ENCODE measurements at places on chromosomes 7 and 10.

DNA sequence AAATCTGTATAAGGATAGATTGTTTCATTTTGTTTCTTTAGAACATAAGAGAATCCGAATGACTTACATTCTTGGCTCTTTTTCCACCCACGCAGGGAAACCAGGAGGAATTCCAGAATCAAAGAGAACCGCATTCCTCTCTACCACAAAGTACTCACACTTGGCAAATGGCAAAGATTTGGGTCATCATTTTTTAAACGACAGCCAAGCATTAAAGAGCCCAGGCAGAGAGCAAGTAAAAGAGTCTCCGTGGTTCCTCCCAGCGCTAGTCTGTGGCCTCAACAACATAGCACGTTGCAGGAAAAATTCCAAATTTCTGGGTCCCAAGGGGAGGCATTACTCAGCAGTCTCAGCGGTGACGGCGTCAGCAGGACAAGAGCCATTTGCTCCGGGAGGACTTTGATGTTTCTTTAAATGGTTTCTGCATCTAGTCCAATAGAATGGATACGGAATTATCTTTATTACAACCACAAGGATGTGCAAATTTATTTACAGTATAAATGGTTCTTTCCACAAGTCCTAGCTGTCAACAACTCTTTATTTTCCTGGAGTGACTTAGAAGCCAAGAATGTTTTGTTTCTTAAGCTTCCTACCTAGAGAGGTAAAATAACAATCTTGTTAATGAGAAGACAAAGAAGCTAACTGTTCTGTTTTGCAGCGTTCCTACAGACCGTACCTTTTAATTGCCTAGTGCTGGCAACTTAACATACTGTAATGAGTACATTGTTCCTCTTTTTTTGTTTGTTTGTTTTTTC lies 232.5 kb downstream of the SKIDA1 start:
- peak; percentile 98 for DNase-seq

DNA sequence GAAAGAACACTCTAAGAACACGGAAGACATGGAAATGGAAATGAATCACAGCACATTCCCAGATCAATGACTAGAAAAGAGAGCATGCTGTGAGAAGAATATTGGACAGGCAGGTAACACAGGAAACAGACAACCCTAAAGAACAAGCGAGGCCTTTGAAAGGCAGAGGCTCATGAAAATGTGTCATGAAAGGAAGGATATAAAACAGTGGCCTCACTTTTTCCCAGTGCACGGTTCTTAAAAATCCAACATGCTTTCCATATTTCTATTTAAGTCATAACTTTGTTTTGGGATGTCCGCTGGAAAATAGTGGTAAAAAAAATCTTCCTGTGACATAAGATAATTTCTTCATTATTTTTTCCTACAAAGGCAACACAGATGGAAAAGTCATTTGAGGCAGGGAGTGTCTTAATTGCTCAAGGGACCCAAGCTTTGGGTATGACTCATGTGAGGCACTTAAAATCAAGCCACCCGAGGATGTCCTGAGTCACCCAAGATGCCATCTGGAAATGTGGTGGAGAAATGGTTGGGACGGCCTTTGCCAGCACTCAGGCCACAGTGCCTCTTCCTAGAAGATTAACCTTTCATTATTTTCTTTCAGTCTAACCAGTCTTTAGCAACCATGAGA lies 17.0 kb downstream of the ITIH5 start:
- DNase-seq, result no peak

- DNase-seq, result no peak
Observed at GRCh38 chr7:80896906-80897598, 21.8 kb downstream of the SEMA3C start.

- DNase-seq, result peak; percentile 68
Observed at GRCh38 chr7:74202841-74203556, 6.8 kb upstream of the LAT2 start.

DNA sequence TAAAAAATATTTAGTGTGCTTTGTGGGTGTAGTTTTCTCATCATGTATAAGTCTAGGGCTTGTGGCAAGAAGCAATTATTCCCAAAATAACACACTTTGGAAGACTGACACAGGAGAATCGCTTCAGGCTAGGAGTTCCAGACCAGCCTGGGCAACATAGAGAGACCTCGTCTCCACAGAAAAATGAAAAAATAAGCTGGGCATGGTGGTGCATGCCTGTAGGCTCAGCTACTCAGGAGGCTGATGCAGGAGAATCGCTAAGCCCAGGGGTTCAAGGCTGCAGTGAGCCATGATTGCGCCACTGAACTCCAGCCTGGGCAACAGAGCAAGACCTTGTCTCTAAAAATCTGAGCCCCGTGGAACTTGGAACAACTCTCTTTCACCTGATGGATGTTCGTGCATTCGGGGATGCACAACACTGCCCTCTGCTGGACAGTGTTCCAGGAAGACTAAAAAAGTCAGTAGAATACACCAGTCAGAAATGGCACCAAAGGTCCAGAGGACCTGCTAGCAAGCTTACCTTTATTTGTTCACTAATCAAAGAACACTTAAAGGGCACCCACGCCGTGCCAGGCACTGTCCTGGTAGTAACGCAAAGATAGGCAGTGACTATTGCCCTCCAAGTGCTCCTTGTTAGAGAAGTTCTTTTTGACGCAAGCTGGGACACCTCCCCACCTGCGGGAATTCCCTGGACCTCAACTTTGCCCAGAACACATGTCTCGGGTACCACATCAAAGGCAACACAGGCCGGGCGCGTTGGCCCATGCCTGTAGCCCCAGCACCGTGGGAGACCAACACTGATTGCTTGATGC lies 81.9 kb upstream of the CALN1 start:
- peak; percentile 71 for DNase-seq

- DNase-seq, result peak; percentile 40
Observed at GRCh38 chr7:3861941-3862340, 560.9 kb downstream of the SDK1 start.

- DNase-seq, result no peak
Observed at GRCh38 chr10:77699080-77699645, 61.6 kb upstream of the KCNMA1 start.

DNA sequence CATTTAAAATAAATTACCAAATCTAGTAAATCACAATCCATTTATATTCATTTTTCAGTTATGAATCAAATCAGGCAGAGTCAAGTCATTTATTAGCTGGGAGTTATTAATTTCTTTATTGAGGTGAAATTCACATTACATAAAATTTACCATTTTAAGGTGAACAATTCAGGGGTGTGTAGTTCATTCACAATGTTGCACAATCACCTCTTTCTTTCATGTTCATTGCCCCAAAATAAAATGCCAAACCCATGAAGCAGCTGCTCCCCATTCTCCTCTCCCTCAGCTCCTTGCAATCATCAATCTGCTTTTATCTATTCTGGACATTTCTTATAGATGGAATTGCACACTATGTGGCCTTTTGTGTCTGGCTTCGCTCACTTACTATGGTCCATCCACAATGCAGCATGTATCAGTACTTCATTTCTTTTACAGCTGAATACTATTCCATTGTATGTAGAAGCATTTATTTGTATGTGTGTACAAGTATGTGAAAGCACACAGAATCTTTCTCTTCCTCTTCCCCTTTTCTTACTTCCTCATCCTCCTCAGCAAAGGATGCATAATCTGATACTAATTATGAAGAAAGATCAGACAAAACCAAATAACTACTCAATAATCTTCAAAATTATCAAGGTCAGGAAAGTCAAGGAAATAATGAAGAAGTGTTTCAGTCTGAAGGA lies 60.6 kb downstream of the LMBR1 start:
- no peak for DNase-seq

- no peak for DNase-seq
Observed at GRCh38 chr10:12042409-12042796, 206 bp downstream of the UPF2 start.

- DNase-seq, result no peak
Observed at GRCh38 chr10:29529146-29529545, 105.6 kb downstream of the SVIL start.

DNA sequence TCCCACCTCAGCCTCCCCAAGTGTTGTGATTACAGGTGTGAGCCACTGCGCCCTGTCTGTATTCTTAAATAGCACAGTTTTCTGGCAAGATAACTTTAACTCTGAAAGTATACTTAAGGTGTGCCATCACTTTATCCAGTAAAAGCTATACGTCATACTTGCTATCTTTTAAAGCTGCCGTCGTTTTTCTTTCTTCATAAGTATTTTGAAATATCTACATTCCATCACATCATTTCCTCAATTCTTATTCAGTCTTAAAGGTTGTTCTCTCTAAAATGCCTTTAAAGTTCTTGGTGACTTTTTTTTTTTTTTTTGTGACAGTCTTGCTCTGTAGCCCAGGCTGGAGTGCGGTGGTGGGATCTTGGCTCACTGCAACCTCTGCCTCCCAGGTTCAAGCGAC lies 34.7 kb downstream of the PTPN12 start:
- DNase-seq, result no peak

GRCh38 chr7:111530356-111530668 lies 32.0 kb downstream of the IMMP2L start:
- no peak for DNase-seq

DNA sequence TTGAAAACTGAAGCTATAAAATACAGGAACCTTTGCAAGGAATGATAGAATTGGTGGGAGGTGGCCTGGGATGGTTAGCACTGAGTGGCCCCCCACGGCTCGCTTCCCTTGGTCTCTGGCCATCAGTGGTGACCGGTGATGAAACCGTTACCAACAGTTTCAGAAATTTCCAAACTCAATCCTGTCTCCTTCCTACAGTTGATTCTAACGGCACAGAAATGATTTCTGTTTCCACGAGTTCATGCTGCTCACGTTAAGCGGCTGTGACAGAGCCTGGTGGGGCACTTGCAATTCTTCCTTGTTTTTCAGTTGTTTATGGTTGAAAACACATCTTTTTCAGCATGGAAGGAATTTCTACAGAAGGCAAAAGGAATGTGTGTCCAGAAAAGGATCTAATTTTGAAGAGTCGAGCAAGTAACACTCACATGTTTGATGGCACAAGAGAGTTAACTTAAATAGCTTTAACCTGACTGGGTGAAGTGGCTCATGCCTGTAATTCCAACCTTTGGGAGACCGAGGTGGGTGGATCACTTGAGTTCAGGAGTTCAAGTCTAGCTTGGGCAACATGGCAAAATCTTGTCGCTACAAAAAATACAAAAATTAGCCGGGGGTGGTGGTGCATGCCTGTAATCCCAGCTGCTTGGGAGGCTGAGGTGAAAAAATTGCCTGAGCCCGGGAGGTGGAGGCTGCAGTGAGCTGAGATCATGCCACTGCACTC lies 100.1 kb downstream of the DNAJB6 start:
- no peak for DNase-seq

DNA sequence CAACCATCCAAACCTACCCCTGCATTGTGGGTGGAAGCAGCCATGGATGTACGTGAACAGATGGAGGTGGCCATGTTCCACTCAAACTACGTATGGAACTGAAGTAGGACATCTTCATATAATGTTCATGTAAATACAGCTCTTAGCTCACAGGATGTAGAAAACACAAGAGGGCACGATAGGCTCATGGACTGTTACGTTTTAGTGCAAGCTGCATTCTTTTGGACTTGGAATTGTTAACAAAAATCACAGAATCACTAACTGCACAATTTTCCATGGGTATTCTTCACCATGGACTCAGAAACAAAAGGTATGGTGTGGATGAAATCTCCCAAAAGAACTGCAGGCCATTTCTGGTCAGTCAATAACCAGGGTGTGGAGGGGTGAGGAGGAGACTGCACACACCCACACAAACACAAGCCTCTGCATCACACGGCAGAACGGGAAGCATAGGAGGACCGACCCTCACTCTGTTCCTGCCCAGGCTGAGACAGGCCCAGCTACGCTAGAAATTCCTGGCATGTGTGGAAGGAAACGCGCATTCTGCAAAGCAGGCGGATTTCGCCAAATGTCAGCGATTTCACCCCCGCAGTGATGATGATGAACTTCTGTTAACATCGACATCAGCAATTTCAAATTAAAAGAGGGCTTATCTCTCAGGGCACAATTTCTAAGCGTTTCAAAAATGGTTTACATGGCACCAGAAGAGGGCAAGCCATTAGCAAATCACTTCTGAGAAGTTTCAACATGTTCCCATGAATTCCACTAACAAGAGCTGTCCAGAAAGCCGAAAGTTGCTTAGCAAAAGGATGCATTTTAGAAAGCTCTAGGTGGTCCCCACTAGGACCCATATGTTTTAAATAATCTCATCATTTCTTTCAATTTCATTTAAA lies 149.0 kb downstream of the TNS3 start:
- no peak for DNase-seq

DNA sequence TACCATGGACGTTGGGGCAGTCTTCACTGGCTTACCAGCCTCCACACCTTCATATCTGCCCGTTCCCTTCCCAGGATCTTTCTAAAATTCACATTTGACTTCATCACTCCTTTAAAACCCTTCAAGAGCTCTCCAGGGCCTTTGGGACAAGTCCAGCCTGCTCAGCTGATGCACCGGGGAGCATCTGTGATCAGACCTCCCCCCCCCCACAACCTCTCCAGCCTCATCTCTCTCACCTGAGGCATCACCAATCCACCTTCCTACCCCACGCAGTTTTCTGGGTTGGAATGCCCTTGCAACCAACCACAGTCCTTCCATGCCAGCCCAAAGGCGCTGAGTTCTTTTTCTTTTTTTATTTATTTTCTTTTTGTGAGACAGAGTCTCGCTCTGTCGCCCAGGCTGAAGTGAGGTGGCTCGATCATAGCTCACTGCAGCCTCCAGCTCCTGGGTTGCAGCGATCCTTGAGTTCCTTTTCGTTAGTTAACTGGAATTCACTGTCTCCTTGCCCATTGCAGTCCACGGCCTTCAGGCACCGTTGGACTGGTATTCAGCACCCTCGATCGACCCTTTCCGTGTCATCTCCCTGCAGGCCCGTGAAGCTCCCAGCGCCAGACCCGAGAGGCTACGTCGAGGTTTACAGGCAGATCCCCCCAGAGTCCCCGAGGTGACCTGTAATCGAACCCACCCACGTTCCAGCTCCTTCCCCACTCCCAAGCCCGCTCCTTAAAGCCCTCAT lies 654 bp downstream of the ALKBH4 start:
- DNase-seq, result no peak

DNA sequence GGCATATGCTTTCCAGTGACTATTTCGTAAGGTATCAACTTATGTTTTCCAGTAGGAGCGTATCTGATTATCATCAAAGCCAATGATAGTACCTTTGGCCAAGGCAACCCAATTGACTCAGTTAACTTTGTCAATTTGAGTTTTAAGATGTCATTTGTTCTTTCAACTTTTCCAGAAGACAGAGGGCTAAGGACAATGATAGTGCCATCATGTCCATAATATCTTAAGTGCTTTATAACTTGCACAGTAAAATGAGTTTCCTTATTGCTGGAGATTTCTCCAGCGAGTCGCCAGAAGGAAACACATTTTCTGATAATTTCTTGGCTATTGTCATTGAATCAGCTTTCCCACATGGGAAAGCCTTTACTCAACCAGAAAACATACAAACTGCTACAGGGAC lies 35.0 kb downstream of the ANTXRL start:
- no peak for DNase-seq

DNA sequence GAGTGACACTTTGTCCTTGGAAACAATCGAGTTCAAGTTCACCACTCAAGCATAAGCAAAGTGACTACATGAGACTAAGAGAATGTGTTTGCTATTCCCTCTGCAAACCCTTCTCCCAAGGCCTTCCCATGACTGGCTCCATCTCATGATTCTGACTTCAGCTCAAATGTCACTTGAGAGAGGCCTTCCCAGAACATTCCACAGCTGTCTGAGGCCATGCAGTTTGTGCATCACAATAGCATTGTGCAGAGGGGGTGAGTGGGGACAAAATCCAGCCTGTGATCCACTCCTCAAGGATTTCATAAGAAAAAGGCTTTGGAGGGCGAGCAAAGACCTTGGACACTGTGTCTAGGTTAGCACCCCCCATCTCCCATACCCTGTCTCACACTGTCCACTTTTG lies 6.9 kb upstream of the LRMDA start:
- DNase-seq, result no peak

All from mesendoderm (in vitro differentiated cells).